ENCODE measurements at places on chromosomes 12 and 14. TPM values are rescaled to one million over a fixed set of nuclear protein-coding genes. Genes with fewer than 3 reads are reported as not detected.

CACNA1C gene
- total RNA-seq = not detected

DNA sequence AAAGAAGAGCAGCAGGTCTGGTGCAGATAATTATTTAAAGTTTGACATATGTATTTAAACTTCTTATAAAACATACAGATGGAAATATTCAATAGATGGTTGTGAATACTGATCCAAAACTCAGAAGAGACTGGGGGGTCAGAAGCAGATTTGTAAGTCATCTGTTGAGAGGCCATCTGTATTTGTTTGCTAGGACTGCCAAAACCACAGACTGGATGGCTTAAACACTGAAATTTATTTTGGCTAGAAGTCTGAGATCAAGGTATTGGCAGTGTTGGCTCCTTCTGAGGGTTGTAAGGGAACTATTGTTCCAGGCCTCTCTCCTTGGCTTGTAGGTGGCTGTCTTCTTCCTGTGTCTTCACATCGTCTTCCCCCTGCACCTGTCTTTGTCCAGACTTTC lies 153.9 kb downstream of the LRRK2 start:
- H3K27me3 ChIP-seq = no peaks in the 10 kb centered on the region
- H3K4me1 ChIP-seq = no peaks in the 10 kb centered on the region
- H3K4me3 ChIP-seq = no peak overlapping the region

DNA sequence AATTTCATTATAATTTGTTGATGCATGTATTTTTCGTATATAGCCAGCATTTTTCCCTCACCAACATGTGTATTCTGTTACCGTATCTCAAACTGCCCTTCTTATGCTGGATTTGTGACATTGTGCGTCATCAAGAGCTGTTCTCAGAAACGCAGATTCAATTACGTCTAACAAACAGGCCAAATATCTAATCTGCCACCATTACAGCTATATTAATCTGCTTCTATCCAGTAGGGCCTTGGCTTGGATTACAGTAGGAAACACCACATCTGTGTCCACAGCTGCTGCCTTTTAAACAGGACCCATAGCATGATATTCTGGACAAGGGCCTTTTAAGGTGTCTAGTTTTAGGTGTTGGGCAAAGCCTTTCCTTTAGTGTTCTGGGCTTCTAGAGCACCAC lies 140.6 kb downstream of the PDE3A start:
- no peak overlapping the region for H3K4me3 ChIP-seq
- no peaks in the 10 kb centered on the region for H3K27me3 ChIP-seq
- no peak for DNase-seq
- H3K27ac ChIP-seq = no peak overlapping the region
- H3K4me1 ChIP-seq = no peaks in the 10 kb centered on the region

SENP1 gene
- 53.6 TPM for total RNA-seq

DNA sequence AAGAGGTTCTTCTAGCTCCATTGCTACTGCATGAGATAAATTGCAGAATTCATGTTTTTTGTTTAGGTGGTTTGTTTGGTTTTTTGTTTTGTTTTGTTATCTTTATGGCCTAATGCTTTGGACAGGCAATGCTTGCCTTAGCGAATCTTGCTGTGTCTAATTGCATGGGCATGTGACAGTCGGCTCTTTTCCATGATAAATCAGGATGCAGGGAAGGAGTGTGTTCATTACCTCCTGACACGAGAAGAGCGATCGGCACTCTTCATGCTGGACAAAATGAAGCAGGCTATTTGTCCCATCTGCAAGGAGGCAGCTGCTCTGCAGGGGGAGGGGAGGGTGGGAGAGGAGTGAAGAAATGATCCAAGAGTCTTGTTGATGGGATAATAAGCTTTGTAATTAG lies 6.5 kb downstream of the CCDC60 start:
- H3K4me3 ChIP-seq = no peak overlapping the region
- no peaks in the 10 kb centered on the region for H3K36me3 ChIP-seq
- H3K27me3 ChIP-seq = no peaks in the 10 kb centered on the region

DNA sequence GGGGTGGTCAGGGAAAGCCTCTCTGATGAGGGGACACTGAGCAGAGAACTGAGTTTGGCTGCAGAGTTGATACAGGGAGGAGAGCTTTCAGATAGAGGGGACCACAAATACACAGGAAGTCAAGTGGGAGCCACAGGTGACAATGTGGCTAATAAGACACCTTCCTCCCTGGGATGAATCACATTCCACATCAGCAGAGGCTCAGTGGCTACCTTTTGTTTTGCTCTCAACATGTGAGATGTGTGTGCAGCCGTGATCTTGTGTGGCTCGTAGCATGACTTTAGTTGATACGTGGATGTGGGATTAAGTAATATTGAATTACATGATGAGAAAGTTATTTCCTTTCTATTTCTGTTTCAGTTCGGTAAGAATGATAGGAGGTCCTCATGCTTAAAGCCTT lies 7.5 kb downstream of the CRADD start:
- DNase-seq = no peak
- no peaks in the 10 kb centered on the region for H3K27me3 ChIP-seq
- no peak overlapping the region for H3K4me3 ChIP-seq
- no peaks in the 10 kb centered on the region for H3K36me3 ChIP-seq

KCNH3 gene
- total RNA-seq = 0.12 TPM

GRCh38 chr12:17215759-17216570 lies 610.0 kb upstream of the LMO3 start:
- peak; percentile 36 for DNase-seq
- no peaks in the 10 kb centered on the region for H3K27me3 ChIP-seq
- H3K36me3 ChIP-seq = no peaks in the 10 kb centered on the region
- H3K4me1 ChIP-seq = no peaks in the 10 kb centered on the region
